Spleen (tissue), 13 donors: ENCODE measurements at places on chromosomes 3 and 15. TPM values are rescaled to one million over a fixed set of nuclear protein-coding genes. Genes with fewer than 3 reads are reported as not detected.

NTRK3 gene
- 6.6 TPM for total RNA-seq

PROK2 gene
- total RNA-seq = 31.5 TPM

B2M gene
- total RNA-seq = 5,238 TPM

LRRC49 gene
- total RNA-seq = 3.0 TPM

- no peak for DNase-seq
Measured at GRCh38 chr15:81728726-81729125, 317.1 kb downstream of the MEX3B start.

DNA sequence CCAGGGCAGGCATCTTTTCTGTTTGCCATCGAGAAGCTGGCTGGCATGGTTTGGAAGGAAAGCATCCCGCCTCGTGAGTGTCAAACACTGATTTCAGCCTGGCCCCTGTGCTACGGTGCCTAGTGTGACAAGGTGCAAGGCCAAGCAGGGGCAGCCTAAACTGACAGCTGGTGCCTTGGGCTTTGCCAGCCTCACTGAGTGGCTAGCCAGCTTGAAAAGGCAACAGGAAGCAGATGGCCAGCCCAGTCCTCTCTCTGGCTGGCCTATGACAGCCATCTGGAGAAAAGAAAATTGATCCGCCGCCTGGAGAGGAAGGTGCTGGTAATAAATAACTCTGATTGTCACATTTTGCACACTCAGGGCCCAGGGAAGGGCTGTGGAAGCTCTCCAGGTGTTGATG lies 52.2 kb downstream of the C3orf85 start:
- DNase-seq = no peak

DNA sequence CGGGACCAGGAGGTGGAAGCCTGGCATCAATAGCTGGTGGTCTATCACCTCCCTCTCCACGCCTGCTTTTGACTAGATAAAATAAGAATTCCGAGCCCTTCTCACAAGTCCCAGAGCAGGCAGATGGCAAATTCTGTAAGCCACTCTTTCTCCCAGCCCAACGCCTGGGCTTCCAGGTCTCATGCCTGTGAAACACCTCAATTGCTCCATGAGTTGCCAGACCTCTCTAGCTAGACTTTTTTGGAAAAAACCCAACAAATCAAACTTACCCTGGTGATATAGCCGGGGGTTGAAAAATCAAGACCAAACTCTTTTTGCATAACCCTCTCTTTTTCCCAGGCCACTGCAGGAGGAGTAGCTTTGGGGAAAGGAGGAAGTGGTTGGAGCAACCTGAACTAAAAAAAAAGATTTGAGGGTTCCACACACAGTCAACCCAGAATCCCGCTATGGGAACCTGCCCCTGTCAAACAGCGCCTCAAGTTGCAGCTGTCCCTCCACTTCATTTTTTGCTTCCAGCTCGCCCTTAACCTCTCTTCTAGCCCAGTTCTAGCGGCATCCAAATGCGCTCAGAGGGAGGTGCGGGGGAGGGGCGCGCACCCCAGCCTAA lies 7.0 kb downstream of the BHLHE40 start:
- no peak for DNase-seq

DNA sequence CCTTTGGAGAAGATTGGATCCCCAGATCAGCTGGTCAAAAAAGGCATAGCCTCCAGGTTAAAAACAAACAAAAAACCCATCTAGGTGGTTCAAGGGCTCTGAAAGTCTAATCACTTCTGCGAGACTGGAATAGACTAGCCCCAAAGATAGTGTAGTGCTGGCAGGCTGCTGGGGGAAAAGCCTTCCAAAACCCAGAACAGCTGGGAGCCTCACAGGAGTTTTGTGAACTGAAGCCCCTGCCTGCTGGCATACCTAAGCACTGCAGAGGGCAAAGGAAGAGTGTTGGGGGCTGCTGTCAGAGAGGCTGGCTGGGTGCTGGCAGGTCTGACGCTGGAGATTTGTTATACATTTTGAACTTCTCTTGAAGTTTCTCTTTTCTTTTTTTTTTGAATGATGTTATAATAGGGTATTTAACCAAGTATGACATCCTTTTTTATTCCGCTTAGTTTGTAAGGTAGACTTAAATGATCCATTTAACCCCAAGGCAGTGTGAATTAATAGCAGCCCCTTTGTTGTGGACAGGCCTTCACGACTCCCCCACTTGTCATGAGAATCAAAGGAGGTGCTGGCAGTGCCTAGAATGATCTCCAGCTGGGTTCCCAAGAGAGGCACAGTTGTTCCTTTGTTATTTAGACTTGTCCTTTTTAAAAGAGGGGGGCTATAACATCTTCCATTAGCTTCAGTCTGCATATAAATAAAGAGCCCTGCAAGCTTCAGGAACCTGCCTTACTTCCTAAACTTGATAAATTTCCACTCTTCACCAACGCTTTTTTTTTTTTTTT lies 53.9 kb downstream of the CRTC3 start:
- DNase-seq = no peak

DNA sequence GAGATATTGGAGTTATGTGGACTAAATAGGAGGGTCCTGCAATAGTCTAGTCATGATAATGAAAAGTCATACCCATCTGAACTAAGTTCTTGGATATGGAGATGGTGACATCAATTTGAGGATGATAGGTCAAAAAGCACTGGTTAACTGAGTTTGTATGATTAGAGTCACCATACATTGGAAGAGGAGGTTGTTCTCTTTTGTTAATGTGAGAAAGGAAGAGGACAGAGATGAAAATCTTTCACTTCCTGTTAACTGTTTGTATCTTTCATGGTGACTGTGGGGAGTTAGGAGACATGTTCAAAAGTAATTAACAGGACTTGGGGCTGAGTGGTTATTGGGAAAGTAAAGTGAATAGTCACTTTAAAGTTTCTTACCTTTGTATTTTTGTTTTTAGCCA lies 11.1 kb downstream of the TMEM62 start:
- no peak for DNase-seq

GRCh38 chr3:152842413-152842812 lies 7.5 kb downstream of the P2RY1 start:
- no peak for DNase-seq
